Kidney capillary endothelial cell (primary cell): ENCODE measurements at places on chromosomes 1 and 21.

DNA sequence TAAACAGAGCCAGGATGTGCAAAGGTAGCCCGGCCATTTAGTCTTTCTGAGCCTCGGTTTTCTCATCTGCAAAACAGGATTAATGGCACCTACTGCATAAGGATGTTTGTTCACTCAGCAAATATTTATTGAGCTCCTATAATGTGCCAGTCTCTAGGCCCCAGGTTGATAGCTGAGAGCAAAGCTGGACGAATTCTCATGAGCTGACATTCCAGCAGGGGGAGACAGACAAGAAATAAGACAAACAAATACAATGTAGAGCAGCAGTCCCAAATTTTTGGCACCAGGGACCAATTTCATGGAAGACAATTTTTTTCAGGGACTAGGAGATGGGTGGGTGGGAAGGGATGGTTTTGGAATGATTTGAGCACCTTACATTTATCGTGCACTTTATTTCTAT lies 74.3 kb upstream of the PAX7 start:
- no peak for DNase-seq

- no peak for DNase-seq
Observed at GRCh38 chr1:220420726-220421125, 107.2 kb upstream of the MARK1 start.

DNA sequence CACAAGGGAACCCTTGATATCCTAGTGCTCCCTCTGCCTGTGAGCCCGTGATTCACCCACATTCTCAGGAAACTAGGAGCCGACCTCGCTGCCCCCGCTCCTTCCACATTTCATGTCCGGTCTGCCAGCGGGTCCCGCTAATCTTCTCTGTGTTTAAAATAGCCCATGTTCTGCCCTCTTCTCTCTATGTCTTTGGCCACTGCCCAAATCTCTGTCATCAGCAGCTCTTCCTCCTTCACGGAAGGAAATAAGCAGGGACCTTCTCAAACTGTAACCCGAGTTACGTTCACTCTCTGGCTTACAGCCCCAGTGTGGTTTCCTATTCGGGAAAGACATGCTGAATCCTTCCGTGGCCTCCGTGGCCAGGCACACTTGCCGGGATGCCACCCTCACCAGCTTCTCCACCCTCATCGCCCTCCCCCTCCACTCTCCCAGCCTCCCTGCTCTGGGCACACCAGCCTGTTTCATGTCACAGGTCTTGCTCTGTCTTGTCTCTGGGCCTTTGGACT lies 21.1 kb upstream of the UBXN10 start:
- peak; percentile 85 for DNase-seq

DNA sequence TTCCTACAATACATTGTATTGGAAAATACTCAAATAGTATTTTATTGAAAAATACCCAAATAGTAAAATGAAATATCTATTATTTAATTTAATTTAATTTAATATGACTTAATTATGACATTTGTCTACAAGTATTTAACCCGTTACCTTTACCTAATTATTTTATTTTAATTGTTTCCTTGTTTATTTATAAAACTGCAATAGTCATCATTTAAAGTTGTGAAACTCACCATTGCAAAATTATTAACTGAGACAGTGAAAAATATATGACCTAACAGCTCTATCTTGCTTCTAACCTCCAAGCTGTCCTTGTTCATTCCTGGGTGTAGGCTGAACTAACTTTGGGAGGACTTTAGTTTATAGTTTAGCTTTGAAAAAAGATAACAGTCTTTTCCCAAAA lies 300.6 kb upstream of the POGK start:
- no peak for DNase-seq

- no peak for DNase-seq
Observed at GRCh38 chr1:240090957-240091600, 604 bp upstream of the FMN2 start.

GRCh38 chr1:225581186-225581585 lies 71.7 kb downstream of the ENAH start:
- DNase-seq = no peak

DNA sequence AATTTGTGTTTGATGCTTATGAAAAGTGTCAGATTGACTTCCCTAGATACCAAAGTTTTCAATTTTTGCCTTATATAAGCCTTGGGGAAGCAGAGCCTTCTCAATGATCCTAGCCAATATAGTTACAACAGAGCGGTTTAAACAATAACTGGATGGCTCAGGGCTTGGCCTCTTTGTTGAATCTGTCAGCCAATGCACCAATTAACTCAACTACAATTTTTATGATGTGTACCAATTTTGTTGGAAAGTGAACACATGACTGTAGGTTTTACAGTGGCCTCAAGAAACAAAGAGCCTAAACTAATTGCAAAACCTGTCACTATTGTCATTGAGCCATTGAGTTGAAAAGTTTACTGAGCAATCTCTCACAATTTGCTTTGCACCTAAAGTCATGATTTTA lies 71.6 kb upstream of the RGS18 start:
- no peak for DNase-seq

GRCh38 chr1:221509575-221510355 lies 232.1 kb downstream of the DUSP10 start:
- no peak for DNase-seq

DNA sequence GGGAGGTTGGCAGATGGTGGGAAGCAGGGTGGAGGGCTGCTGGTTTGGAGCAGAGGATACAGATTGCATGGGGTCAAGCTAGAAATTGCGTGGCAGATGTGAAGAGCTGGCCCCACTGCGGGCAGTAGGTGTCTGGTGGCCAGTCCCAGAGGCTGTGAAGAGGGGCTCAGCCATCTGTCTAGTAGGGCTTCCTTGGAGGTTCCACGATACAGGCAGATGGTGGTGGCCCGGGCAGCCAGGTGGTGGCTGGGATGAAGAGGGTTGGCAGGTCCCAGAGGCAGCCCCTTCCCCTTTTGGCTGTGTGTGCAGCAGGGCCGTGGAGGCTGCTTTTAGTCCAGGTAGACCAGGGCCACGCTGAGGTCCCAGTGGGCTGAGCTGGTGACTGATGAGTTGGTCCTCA lies 16.6 kb downstream of the PSEN2 start:
- DNase-seq = no peak

DNA sequence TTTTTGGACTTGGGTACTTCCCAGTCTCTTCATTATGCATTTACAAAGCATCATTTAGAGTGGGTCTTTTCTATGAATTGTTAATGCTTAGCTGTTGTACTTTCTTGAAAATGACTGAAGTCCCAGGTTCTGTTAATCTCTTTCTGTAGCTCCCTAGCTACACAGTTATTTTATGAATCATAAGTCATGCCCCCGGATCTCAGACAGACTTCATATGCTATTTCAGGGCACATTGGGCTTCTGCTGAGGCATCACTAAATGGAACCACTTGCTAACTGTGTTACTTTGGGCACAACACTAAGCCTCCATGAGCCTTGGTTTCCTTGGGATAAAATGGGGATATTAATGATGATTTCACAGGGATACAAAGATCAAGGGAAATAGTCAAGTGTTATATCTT lies 55.5 kb upstream of the RBM15 start:
- no peak for DNase-seq

DNA sequence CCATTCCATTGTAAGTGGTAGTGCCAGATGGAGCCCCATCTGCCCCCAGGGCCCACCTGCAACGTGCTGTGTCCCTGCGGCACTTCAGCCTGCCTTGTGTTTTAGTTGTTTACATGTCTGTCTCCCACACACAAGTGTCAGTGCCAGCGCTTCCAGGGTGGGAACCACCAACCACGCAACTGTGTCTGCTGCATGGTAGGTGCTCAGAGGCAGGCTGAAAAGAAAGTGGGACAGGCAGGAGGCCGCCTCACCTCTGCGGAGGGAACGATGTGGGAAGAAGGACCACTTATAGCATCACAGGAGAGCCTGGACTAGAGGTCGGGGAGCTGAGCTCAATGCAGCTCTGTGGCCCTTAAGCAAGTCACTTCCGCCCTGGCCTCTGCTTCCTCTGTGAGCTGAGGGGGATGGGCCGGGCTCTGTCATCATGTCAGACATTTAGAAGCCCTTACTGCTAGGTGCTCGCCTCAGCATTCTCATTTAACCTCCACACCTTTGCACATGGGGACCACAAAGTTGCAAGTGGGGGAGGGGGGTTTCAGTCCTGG lies 17.9 kb downstream of the SLC9A1 start:
- DNase-seq = no peak

DNA sequence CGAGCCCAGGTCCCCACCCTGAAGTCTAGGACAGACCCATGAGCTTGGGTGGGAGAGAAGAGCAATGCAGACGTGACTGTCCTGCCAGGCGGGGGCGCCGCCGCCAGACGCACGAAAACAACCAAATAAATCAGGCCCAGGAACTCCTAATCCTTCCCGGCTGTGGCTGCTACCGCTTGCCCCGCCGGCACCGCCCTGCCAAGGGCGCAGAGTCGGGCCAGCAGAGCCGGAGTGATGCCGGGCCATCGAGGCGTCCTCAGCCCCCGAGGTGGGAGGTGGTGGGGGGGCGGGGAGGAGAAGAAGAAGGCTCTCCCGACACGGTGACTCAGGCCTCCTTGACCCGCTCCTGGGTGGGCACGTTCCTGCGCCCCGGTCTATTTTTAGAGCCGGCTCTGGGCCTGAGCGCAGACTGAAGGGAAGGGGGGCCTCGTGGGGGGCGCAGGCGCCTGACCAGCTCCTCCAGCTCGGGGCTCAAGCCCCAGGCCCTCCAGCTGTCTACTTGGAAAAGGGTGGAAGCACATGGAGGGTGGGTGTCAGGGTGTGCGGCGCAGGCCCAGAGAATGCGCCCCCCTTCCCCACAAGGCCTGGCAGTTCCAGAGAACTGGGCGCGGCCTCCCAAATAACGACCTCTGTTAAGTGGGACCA lies 10.7 kb upstream of the COL16A1 start:
- no peak for DNase-seq

DNA sequence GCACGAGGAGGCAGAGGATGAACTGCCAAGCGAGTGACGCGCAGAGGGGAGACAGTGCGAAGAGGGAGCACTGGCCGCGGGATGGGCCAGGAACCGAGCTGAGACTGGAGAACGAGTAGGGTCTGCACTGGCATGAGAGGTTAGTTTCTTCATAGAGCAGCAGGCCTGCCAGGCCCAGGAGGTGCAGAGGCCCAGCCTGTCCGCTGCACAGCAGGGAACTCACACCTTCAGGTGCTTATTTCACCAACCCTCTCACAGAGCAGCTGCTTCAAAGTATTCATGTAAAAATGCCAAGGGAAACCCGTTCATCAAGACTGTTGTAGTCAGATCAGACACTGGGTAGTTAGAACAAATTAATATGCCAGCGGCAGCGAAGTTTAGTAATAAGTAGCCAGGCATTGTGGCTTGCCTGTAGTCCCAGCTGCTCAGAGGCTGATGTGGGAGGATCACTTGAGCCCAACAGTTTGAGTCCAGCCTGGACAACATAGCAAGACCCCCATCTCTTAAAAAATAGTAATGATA lies 144.5 kb downstream of the SLC45A1 start:
- DNase-seq = no peak

GRCh38 chr1:93253516-93253915 lies 73.0 kb downstream of the CCDC18 start:
- DNase-seq = no peak
